NCI-H524 treated with DMSO at 0.1 percent for 48 hours (cell line): ENCODE measurements at places on chromosomes 6 and 20.
A peak's percentile ranks its signal among the peaks of the same experiment; 100 is the strongest.

DNA sequence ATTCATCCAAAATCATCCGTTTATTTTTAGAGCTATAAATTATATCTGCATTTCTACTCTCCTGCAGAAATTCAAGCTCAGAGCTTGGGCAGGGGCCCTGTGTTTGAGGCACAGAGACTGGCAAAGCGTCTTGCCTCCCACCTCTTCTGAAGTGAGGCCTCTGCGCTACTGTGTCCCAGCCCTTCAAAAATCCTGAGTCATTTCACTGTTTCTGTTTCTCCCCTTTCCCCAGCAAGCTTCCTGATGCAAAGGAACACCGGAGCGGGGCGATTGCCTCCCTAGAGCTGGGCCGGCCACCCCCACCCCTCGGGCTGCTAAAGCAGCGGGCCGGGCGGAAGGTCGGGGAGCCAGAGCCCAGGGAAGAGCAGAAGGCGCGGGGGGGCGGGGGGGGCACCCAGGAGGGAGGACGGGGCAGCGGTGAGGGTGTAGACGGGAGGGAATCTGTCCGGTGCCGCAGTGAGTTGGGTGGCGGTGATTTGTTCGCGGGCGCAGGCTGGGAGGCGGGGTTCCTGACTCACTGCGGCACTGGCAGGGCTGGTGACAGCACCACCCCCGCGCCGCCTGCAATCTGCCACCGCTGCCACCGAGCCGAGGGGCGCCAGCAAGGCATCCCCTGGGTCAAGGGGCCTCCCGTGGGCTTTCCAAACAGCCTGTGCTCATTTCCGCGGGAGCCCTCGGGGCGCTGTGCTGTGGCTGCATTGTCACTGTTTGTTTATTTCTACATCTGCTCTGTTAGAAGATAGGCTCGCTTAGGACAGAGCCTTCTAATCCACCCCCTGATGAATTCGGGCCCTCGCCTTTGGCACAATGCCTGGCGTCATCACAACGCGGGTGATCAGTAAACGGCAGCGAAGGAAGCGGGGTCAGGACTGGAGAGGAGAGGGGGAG, 46.5 kb upstream of the SNAP25 start:
- DNase-seq, result no peak

- no peak for DNase-seq
Measured at GRCh38 chr6:153117986-153118879, 12.8 kb downstream of the RGS17 start.

GRCh38 chr20:32115211-32115767, 5.8 kb downstream of the TM9SF4 start:
- no peak for DNase-seq

DNA sequence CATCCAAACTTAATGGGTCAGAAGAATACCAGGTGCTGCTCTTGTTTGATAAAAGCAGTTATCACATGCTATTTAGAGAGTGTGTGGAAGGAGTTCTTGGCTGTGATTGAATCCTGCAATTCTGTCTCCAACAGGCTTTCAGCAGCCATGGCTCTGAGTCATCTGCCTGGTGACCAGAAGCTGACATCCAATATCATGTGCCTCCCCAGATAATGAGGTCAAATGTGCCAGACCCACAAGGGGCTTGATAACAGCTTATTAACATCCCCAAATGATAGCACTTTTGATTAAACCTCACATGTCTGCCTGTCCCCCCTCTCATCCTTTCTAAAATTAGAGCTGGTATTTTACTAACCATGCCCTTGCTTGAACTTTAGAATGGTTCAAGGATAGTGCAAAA, 175.7 kb upstream of the PLN start:
- no peak for DNase-seq

GRCh38 chr6:43904311-43905123, 134.5 kb downstream of the VEGFA start:
- no peak for DNase-seq

DNA sequence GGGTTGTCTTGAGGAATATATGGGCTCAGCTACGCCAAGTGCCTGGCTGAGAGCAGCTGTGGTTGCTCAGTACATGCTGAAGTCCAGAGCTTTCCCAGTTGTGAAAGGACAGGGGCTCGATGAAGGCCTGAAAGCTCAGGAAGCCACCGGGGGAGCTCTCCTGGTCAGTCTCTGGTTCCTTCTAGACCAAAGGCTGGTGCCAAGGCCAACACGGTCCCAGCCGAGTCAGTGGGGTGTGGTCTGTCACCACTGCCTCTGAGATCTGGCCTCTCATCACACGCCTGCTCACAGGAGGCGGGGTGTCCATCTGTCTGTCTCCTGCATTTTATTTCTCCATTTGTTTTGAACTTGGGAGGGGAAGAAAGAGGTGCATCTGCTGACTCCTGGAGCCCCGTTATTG, 4.9 kb upstream of the FAM83C start:
- DNase-seq, result no peak

- DNase-seq, result no peak
Measured at GRCh38 chr6:113115196-113115595, 741.9 kb upstream of the MARCKS start.

- no peak for DNase-seq
Measured at GRCh38 chr6:13787137-13787536, 27.2 kb downstream of the MCUR1 start.

- DNase-seq, result no peak
Measured at GRCh38 chr6:38612143-38612965, 27.4 kb downstream of the BTBD9 start.

DNA sequence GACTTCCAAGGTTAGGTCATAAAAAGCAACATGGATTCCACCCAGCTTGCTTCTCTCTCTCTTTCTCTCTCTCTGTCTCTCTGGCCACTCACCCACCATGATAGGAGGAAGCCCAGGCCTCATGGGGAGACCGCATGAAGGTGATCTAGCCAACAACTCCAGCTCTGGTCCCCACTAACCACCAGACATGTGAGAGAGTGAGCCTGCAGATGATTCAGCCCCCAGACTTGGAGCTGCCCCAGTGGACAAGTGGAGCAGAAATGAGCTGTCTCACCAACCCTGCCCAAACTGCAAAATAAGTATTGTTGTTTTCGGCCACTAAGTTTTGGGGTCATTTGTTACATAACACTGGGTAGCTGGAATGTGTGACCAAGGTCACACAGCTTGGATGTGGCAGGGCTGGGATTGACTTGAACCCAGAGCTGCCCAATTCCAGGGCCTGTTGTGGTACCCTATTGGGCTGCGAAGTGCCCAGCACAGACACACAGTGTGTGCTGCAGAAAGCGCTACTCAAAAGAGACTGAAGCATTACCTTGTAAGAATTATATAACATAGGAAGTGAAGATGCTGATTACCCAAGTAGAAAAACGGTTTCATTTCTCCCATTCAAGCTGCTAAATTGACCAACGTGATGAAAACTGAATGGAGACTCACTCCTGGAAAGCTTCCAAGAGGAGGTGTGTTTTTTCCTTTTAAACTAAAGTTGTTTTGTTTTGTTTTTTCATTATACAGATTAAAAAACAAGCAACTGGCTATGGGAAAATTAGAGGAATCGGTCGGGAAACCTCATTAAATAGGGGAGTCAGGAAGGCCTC, 9.1 kb upstream of the TLDC2 start:
- no peak for DNase-seq

DNA sequence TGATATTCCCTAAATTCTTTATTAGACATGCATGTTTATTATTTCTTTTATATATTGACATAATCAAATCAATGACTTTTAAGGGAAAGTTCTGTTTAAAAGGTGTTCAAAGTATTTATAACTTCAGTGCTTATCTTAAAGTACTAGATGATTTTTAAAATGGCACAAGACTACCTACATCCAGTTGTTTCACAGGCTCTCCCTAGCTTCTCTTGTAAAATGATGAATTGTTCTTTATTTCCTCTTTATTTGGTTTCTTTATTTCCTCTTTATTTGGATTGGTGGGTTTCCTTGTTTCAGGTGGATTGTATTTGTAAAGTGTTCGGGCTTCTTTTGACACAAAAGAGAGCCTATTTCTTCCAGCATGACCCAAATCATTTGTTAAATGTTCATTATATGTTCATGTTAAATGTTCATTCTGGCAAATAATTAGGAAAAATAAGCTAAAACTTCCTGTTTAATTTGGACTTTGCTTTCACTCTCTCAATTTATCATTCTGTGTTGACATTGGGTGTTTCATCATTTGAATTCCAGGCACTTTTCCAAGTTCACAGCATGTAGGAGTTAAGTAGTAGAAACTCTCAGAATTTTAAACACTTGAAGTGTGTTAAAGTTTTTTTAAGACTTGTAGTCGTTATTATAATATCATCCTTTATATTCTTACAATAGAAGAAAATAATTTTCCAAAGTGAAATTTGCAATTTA, 24.6 kb downstream of the MLIP start:
- DNase-seq, result no peak

DNA sequence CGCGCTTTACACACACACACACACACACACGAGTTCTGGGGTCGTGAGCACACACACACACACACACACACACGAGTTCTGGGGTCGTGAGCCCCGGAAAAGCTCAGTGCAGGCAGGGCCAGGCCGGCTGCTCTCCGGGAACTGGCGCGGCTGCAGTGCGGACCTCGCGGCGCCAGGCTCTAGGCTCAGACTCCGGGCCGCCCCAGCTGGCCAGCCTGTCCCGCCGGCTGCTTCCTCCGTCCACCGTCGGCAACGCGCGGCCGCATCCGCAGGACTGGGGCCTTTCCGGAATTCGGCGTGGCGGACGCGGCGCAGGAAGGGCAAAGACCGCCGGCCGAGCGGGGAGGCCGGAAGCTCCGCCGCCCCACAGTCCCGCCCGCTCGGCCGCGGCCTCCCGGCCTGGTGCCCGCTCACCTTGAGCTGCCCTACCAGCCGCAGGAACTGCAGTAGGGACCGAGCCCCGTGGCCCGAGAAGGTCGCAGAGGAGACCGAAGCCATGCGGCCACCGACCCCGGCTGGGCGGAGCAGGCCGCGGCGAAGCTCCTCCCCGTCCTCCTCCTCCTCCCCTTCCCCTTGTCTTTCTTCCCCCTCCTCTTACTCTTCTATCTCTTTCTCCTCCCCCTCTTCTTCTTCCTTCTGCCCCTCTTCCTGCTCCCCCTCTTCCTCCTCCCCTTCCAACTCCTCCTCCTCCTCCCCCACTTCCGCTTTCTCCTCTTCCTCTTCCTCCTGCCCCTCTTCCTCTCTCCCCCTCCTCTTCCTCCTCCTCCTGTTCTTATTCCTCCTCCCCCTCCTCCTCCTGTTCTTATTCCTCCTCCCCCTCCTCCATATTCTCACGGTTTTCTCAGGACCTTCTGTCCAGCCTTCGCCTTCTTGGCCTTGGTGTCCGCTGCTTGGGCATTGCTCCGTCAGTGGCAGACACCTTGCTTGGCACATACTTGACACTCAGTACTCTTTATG, at the start of gene HDDC2:
Gene HDDC2 (minus strand): TSS at position 533 of the 957 bp plus-strand sequence. CDS start 35 bp downstream, at position 498.
- no peak for DNase-seq

DNA sequence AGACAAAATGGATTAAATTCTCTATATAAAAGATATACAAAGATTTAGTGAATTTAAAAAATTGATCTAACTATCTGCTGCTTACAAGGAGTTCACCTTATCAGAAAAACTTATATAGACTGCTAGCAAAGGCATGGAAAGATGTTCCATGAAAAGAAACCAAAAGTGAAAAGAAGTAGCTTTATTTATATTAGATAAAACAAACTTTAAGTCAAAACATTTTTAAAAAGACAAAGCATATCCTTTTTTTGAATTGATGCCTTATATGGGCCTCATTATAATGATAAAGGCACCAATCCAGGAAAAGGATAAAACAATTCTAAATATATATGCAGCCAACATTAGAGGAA, 334.2 kb downstream of the MEI4 start:
- DNase-seq, result no peak

DNA sequence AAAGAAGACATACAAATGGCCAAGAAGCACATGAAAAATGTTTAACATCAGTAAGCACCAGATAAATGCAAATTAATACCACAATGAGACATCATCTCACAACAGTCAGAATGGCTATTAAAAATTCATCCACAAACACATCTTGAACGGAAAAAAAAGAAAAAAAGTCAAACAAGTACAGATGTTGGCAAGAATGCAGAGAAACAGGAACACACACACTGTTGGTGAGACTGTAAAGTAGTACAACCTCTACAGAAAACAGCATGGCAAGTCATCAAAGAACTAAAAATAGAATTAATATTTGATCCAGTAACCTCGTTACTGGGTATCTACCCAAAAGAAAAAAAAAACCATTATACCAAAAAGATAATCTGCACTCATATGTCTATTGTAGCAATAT, 6.5 kb downstream of the STX7 start:
- no peak for DNase-seq

- no peak for DNase-seq
Measured at GRCh38 chr20:64099086-64099786, 8.1 kb downstream of the NPBWR2 start.

GRCh38 chr20:37890643-37891042, 12.3 kb upstream of the VSTM2L start:
- peak; percentile 69 for DNase-seq

GRCh38 chr6:163599136-163599535, 184.6 kb downstream of the QKI start:
- no peak for DNase-seq

- DNase-seq, result no peak
Measured at GRCh38 chr20:56348746-56349145, 10.0 kb upstream of the FAM210B start.

DNA sequence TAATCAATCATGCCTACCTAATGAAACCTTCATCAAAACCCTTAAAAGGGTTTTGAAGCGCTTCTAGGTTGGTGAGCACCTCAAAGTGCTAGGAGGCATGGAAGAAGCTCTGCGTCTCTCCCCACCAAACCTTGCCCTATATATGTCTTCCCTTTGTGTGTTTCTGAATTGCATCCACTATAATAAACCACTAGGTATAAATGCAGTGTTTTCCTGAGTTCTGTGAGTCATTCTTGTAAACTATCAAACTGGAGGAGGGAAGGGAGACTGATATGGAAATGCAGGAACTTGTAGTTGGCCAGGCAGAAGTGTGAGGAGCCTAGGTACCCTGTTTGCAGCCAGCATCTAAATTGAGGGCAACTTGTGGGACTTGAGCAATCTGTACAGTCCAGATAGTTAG, 698.8 kb downstream of the DOK5 start:
- DNase-seq, result no peak

DNA sequence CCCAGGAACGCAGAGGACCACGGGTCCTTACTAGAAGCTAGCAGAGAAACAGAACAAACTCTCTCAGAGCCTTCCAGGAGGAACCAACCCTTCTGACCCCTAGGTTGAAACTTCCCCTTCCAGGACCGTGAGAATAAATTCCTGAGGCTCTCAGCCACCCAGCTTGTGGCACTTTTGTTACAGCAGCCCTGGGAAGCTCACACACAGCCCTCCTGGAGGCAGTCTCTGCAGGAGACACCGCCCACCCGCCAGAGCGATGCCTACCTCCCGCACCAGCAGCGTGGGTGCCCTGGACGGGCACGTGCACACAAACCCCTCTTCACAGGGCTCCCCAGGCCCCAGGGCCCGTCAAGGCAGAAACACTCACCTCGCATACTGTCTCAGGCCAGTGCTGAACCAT, 4.2 kb downstream of the RNASET2 start:
- no peak for DNase-seq

DNA sequence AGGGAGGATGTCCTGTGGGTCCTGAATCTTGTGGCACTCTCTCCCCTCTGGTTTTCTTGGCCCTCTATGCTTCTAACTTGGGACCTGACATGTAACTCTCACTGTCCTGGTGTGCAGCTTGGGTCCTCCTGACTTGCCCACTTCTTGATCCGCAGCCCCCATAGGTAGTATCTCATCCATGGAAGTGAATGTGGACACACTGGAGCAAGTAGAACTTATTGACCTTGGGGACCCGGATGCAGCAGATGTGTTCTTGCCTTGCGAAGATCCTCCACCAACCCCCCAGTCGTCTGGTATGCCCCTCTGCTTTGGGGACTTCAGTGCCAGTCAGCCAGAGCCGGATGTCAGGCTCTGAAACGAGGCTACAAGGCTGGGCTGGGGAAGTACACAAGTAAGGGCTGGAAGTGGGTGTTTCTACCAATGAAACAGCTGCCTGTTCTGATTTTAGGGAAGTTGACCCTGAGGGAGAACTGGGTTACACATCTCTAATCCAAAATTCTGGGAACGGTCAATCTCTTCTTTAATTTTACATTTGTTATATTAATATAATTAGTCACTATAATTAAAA, 641 bp downstream of the DBNDD2 start:
- DNase-seq, result no peak
